Activated CD4-positive, alpha-beta T cell treated with anti-CD3 and anti-CD28 coated beads, Interleukin-2, amount 10 ng/mL, durations not matched to agents 7 days and 5 days (primary cell): ENCODE measurements at places on chromosomes 12 and 14.

- no peak for DNase-seq
Measured at GRCh38 chr12:28794786-28795185, 354.3 kb upstream of the FAR2 start.

DNA sequence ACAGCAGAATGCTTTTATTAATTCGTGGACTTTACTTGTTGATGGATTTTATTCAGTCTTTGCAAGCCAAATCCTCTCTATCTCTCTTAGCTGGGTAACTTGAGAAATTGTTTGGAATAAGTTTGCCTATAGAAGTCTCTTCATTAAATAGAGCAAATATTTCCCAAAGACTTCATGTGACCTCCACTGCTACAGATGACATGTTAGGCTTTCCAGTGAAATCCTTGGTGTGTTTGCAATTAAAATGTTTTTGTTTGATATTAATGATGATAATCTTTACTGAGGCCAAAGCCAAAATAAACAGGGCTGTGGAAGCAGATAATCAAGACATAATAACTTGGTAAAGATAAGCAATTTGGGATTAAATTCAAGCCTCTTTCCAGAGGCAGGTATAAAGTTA lies 4.4 kb downstream of the MYF6 start:
- no peak for DNase-seq

DNA sequence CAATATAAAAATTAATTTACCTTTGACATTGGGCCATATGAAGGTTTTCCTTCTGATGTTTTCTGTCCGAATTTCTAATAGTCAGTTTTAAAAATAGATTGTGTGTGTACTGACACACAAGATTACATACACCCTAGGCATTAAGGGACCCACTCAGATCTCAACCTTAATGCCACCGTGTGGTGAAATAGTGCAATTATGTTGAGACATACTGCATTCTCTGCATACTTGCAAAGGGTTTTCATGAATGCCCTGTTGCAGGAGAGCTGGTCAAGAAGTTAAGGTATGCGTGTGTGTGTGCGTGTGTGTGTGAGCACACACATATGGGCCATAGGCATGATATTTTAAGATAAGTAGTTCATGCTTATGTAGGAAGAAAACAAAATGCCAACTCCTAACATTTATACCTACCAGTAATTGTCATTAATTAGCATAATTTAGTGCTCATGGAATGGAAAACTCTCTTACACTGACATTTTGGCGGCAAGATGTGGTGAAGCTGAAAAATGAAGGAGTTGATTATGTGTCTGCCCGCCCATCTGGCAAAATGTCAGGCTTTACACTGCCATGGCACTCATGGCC lies 58.8 kb downstream of the PIK3C2G start:
- DNase-seq: no peak

DNA sequence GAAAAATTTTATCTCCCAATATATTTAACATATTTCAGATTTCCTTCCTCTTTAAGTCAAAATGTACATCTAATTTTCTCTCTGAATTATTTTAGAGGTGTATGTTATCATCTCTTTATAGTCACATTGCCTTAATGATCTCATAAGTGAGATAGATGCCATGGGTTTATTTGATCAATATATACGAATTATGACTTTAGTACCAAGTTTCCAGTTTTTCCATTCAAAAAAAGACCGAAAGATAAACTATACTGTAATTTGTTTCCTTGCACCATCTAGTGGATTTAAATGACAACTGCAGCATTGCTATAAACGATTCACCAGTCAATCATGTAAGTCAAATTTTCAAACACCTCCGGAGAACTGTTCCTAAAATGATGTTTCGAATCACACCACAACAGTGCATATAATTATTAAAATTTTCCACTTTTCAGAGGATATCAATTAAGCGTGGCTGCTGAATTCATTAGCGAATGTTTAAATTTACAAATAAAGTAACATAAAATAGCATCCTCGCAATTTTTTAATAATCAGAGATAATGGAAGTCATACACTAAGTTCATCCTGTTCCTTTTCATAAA lies 419 bp upstream of the ATXN7L3B start:
- DNase-seq: no peak

DNA sequence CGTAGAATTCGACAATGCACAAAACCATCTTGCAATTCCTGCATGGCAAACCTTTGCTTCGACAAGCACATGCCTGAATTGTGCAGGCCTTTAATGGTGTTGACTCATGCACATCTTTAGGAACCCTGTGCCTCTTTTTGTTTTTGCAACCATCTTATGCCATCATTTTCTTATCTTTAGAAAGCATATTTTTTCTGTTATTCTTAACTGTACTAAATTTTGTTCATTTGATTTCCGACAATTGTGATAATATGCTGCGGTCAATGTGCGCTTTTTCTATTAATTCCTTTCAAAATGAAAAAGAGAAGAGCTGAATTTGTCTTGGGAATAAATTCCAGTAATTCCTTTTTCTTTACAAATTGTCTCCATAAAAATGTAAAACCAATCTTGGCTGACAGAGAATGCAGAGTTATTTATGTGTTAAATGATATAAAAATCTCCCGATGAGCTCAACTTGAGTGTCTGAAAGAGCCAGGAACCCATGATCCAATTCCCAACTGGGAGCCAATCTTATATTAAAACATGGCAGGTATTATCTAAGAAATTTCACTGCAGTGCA lies 20.1 kb upstream of the CDK17 start:
- DNase-seq: no peak

GRCh38 chr14:35416108-35416750 lies 11.7 kb upstream of the NFKBIA start:
- DNase-seq: peak; percentile 59

- DNase-seq: peak; percentile 29
Measured at GRCh38 chr12:9925705-9926393, 6.3 kb downstream of the CLEC2A start.

GRCh38 chr12:96585977-96586376 lies 96.6 kb downstream of the CFAP54 start:
- DNase-seq: no peak

- no peak for DNase-seq
Measured at GRCh38 chr14:24113379-24113800, 1.2 kb upstream of the DCAF11 start.

- DNase-seq: no peak
Measured at GRCh38 chr12:19896534-19896933, 457.2 kb downstream of the AEBP2 start.

- DNase-seq: no peak
Measured at GRCh38 chr12:50934981-50935807, 17.1 kb upstream of the HIGD1C start.

DNA sequence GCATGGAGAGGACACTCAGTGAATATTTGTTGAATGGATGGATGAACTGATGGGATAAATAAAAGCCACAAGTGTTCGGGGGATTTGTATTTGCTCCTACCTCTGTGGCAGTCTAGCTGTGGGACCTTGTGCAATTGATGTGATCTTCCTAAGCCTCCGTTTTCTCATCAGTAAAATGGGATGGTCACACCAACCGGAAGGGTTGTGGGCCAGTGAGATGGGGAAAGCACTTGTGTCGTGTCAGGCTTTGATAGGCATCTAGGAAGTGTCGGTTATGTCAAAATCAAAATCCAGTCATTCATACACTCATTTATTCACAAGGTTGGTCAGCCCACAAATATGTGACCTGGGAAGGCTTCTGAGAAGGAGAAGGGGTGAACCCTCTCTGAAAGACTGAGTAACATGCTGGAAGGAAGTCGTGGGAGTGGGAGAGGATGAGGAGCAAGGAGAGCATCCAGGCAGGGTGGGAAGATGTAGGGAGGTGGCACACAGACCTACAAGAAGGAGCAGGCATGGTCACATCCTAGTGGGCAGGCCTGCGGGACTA lies 7.8 kb upstream of the SERPINA9 start:
- DNase-seq: no peak

GRCh38 chr12:107610021-107610859 lies 75.4 kb upstream of the PWP1 start:
- DNase-seq: peak; percentile 27

GRCh38 chr12:104534162-104534856 lies 77.6 kb downstream of the CHST11 start:
- DNase-seq: no peak

DNA sequence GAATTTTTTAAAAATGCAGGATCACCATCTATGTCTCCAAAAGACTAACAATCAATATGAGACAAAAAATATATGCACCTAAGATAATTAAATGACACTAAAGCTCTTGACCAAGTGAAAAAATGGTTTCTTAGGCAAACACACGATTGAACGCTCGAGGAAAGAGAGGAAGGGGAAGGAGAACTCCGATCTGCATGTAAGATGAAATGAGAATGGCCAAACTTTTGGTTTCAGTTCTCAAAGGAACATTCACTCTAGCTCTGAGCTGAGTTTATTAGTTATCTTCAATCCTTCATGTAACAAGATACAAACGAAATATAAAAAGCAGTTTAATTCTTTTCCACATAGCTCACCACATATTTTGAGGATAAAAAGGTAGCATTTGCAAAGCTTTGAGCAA lies 2.8 kb downstream of the DYRK4 start:
- no peak for DNase-seq

DNA sequence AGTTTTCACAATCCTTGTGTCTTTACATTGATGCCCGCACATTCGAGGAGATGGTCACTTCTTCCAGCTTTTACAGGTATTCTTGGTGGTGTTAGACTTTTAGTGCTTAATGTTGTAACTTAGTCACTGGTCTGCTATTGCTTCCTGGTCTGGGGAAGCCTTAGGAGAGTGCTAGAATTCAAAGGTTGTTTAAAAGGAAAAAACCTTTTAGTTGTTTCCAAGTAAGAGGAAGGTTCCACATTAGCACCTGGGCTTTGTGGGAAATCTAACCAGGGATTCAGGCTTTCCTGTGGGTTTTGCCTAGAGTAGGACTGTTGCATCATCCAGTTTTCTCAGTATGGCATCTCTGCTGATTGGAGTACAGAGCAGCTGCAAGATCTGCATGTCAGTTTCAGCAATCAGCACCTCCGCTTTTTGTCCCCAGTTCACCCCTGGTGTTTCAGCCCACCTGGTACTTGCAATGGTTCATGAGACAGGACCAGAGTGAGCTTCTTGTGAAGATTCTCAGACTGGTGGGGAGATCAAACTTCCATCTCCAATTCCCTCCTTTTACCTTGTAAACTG lies 44.0 kb upstream of the PLBD1 start:
- no peak for DNase-seq

- no peak for DNase-seq
Measured at GRCh38 chr12:111450676-111451075, 45.0 kb downstream of the SH2B3 start.
